ENCODE measurements at places on chromosomes 2 and 18.

GRCh38 chr18:26757263-26758019 is 108.1 kb downstream of the AQP4 start:
- no peak for DNase-seq

DNA sequence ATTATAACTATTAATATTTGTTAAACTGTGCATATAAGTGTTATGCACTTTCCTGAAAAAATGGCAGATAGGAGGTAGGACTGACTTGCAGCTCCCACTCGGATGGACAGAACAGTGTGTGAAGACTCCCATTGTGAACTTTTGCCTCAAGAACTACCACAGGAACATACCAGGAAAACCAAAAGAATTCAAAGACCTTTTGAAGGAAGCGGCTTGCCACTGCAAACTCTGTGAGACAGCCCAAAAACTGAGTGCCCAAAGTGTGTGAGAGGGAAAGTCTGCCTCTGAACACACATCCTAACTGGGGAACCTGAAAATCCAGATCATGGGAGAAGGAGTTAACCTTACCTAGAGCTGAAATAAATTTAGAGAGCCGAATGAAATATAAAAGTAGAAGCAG is 171.0 kb downstream of the ZBTB7C start:
- no peak for DNase-seq

- DNase-seq = no peak
Observed at GRCh38 chr2:200428961-200429665, 80.8 kb downstream of the KCTD18 start.

DNA sequence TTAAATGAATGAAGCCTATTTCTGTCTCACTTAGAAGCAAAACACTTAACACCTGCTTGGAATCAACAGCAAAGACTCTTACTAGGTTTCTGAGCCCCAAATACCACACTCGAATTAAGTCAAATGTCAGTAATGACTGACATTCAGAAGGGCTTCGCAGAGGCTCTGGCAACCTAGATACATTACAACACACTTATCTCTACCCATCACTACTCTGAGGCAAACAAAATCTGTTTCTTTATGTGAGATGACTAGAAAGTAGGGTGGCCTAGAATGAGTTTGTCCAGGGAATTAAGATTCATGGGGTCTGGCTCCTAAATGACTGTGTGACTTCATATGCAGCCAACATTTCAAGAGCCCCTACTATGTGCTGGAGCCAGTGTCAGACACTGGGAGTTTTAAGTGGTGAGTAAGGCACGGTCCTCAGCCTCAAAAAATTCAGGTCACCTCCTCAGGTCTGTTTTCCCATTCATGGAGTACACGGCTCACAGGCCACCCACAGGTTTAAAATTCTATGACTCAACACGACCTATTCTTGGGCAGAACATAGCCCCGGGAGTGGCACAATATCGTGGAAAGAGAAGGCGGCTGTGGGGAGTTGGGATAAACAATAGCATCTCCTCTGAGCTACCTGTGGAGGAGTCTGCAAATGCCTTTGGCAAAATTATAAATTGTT is 150.3 kb upstream of the ZFP36L2 start:
- no peak for DNase-seq

All from endodermal cell (in vitro differentiated cells).